ENCODE measurements at places on chromosomes 2 and 18. TPM values are rescaled to one million over a fixed set of nuclear protein-coding genes. Genes with fewer than 3 reads are reported as not detected.

COPS9 gene
- 112 TPM for total RNA-seq

ASTL gene
- total RNA-seq, result 1.3 TPM

LIMS4 gene
- 0.21 TPM for total RNA-seq

GKN1 gene
- total RNA-seq, result not detected

OTOS gene
- not detected for total RNA-seq

SIX2 gene
- total RNA-seq, result not detected

Measured in activated T-helper 2 cell treated with anti-CD3 and anti-CD28 coated beads, Interferon-gamma antibody, Interleukin-2, Interleukin-4, amounts not matched to agents 10 μg/mL and 5 μg/mL and 100 μg/mL, durations not matched to agents 14 hours and 24 hours and 36 hours (primary cell).